ENCODE measurements at places on chromosomes 11 and 22. TPM values are rescaled to one million over a fixed set of nuclear protein-coding genes. Genes with fewer than 3 reads are reported as not detected.

The LARGE2 gene
- 0.48 TPM for total RNA-seq

The APOBEC3B gene
- 14.5 TPM for total RNA-seq

The TYR gene
- not detected for total RNA-seq

The RGL4 gene
- not detected for total RNA-seq

GRCh38 chr11:82671451-82671850, 62.2 kb downstream of the FAM181B start:
- no peak for DNase-seq

- no peak for DNase-seq
Measured at GRCh38 chr22:48710410-48710809, 1117.3 kb downstream of the BRD1 start.

DNA sequence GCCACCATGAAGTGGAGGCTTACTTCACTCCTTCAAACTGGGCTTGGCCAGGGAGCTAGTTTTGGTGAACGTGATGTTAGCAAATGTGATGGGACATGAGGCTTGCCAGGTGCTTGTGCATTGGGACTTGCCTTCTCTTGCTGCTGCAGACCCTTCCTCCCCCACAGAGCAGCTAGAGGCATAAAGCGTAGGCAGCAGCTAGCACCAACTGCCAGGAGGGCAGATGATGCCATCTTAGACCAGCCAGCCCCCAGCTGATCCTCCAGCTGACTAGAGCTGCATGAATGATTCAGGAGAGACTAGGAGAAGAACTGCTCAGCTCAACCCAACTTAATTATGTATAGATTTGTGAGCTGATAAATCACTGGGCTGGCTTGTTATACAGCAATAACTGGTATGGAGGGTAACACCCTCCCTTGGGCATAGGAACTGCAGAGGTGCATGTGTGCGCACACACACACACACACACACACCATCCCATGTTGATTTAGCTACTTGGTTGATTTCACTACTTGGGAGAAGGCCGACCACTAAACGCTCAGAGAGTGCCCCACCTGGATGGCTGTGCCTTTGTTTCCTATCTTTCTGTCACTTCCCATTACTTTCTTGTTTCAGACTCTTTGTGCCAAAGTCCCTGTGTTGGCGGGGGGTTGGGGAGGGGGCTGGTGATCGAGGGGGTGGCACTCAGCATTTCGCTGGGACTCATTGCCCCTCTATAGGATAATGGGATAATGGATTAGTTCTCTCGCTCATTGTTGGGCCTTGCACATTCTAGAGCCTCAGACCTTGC, 202.8 kb downstream of the ADAMTS15 start:
- no peak for DNase-seq

DNA sequence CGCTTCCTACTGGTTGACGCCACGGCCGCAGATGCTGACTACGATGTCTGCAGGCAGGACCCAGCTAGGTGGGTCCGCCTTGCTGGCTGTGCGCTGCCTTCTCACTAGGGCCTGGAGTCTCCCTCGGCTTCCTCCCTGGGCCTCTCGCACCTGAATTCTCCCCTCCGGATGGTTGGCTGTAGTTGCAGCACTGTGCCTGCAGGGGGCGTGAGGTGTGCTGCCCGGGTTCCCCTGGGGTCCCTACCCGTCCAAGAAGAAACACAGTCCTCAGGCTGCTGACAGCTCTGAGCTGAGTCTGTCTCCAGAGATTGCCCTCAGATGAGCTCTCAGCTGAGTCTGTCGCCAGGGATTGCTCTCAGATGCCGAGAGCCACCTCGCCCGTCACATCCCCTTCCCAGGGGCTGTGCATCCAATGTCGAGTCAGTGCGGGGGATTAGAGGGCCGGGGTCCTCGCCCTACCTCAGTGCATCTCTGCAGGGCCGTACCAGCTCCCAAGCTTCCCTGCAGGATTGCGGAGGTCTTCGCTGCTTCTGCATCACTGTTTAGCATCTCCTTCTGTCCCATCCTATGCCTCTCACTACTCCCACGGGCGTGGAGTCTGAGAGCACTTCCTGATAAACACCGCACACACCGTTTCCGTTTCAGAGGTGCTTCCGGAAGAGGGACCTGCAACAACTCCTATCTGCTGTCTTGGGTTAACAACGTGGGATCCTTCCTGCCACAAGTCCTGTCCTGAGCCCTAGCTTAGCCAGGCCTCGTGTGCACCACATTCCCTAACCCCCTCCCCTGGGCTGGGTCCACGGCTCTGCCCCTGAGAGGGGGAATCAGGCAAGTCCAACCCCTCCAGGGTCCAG, 196.9 kb downstream of the CSNK2A3 start:
- DNase-seq: peak; percentile 36

GRCh38 chr22:44337678-44338004, 24.9 kb upstream of the SHISAL1 start:
- DNase-seq: no peak

DNA sequence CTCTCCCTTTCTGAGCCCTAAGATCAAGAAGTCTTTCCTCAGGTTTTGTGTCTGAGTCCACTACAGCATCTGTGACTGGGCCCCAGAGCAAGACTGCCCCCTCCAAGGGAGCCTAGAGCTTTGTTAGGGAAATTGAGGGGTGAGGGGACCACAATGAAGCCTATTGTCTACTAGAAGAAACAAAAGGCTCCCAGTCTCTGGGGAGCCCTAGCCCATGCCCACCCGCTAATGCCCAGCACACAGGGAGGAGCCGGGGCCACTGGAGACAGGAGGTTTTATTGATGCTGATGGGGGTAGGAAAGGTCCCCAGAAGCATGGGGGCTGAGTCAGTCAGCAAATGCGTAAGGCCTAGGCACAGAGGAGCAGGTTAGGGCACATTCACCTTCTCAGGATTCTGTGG, 14.0 kb downstream of the RHOG start:
- no peak for DNase-seq

DNA sequence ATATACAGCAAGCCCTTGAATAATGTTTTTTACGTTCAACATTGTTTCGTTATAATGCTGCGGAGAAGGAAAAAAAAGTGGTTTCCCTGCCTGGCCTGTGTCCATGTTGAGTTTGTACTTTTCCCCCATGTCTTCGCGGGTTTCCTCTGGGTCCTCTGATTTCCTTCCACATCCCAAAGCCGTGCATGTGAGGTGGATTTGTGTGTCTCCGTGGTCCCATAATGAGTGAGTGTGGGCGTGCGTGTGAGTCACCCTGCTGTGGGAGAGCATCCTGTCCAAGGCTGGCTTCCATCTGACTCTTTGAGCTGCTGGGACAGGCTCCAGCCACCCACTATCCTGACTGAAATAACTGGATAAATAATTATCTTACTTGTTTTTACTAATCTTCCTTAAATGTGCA, 29.6 kb upstream of the SNX19 start:
- DNase-seq: no peak

GRCh38 chr11:71428861-71429435, 19.2 kb downstream of the DHCR7 start:
- DNase-seq: no peak

DNA sequence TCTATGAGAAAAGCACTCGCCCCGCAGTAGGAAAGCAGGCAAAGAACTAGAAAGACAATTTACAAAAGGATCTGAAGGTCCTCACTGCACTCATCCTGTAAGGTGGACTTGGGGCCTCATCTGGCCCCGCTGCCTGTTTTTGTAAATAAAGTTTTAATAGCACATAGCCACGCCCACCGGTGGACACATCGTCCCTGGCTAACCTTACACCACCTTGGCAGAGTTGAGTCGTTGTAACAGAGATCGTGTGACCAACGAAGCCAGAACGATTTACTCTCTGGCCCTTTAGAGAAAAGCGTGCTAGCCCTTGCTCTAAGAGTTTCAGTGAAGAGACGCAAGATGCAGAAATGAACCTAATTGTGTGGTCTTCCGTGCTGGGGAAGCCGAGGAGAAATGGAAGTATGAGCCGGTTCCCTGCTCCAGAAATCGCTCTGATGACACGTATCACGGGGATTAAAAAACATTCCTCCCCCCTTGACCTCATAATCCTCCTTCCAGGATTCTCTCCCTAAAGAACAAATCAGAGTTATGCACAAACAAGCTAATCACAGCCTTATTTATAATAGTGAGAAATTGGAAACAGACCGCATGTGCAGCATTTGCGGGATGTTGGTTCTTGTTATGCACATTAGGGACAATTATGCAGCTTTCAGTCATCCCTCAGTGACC, 80.1 kb downstream of the CDKN1C start:
- DNase-seq: no peak

DNA sequence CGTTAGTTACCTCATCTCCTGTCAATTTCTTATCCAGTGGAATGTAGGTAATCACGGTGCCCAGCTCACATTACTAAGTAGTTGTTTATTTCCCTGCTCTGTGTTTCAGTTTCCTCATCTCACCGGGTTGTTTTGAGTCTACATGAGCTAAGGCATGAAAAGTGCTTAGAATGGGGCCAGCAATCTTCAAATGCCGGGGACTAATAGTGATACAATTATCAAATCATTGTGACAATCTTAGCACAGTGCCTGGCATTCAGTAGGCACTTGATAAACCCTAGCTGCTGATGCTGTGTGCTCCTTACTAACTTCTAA, 53.3 kb upstream of the CD5 start:
- DNase-seq: no peak

Data from neural crest cell (in vitro differentiated cells).